Activated CD8-positive, alpha-beta memory T cell treated with anti-CD3 and anti-CD28 coated beads for 1 hour (primary cell): ENCODE measurements at places on chromosomes 5 and 9.

DNA sequence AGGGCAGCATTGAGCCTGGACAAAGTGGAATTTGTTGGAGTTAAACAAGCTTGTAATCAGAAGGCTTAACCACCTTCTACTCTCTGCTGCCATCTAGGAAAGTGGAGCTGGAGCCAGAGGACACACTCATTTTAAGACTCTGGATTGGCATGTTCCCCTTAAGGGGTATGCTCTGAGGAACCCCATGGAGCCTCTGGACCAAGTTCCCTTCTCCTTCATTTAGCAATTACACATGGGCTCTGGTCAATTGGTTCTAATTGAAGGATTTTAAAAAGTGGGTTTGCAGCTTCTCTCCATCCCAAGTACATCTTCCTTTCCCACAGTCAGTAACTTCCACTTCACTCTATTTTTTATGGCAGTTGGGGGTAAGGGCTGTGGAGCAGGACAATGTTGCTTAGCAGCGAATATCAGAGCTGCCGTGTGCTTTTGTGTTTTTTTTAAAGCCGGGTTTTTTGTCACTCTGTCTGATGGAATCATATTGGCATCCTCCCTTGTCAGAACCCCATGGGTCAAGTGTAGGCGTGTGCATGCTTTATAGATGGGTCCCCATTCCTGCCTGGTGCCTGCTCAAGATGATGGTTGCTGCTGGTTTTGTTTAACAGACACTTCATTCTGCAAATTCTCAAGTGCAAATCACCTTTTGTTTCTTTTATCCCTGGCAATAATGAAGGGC lies 330.7 kb upstream of the ADAMTSL1 start:
- no peak for DNase-seq

DNA sequence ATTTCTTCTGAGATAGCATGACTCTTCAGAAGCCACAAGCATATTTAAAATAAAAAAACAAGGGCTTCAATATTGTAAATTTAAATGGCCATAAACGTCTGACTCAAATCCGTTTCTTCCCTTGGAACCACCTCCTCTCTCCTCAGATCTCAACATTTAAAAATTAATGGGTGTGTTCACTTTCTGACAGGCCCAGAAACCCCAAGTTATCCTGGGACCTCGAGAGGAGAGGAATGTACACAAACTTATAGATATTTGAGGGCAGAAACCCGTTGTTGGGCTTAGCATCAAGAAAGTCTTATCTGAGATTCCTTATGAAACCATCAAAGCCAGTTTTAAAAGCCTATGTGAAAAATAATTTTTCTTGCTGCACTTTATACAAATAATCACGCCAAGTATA lies 29.2 kb downstream of the MLLT3 start:
- no peak for DNase-seq

GRCh38 chr5:154271466-154271865 lies 80.9 kb downstream of the GALNT10 start:
- DNase-seq: no peak

GRCh38 chr9:121635300-121635876 lies 16.0 kb upstream of the DAB2IP start:
- DNase-seq: no peak
